ENCODE measurements at places on chromosomes 2 and 18. TPM values are rescaled to one million over a fixed set of nuclear protein-coding genes. Genes with fewer than 3 reads are reported as not detected.

DNA sequence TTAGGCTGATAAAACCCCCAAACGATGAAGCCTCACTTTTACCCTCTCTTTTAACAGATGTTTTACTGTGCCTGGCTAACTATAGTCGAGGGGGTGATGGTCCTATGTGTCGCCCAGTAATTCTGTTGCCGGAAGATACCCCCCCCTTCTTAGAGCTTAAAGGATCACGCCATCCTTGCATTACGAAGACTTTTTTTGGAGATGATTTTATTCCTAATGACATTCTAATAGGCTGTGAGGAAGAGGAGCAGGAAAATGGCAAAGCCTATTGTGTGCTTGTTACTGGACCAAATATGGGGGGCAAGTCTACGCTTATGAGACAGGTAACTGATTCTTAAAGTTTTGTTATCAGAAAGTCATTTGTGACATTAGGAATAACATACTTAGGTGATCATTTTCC, 20.4 kb downstream of the MSH6 start:
- no peaks in the 10 kb centered on the region for H3K4me1 ChIP-seq
- H3K36me3 ChIP-seq: peaks cover 88% of the 10 kb centered on the region
- no peak for DNase-seq
- no peak overlapping the region for H3K4me3 ChIP-seq

DNA sequence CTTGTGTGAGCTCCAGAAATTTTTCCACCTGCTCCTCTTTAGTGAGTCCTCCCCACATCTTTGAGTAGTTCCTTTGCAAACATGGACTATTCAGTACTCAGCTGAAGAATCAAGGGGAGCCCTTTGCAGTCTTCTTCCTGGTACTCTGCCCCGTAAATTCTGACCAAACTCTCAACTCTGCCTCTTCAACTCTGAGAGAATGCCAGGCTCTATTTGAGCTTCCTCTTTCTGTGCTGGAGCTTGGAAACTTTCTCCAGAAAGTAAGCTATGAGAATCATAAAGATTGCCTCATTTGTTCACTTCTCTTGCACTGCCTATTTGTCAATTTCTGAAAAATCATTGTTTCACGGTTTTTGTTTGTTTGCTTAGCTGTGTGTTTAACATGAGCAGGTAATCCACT, 7.4 kb upstream of the STAT4 start:
- H3K27me3 ChIP-seq: no peaks in the 10 kb centered on the region
- H3K36me3 ChIP-seq: no peaks in the 10 kb centered on the region
- DNase-seq: no peak
- no peak overlapping the region for H3K27ac ChIP-seq
- H3K4me3 ChIP-seq: no peak overlapping the region
- H3K4me1 ChIP-seq: peaks cover 4% of the 10 kb centered on the region

Gene SEC11C
- polyA plus RNA-seq: 137 TPM

DNA sequence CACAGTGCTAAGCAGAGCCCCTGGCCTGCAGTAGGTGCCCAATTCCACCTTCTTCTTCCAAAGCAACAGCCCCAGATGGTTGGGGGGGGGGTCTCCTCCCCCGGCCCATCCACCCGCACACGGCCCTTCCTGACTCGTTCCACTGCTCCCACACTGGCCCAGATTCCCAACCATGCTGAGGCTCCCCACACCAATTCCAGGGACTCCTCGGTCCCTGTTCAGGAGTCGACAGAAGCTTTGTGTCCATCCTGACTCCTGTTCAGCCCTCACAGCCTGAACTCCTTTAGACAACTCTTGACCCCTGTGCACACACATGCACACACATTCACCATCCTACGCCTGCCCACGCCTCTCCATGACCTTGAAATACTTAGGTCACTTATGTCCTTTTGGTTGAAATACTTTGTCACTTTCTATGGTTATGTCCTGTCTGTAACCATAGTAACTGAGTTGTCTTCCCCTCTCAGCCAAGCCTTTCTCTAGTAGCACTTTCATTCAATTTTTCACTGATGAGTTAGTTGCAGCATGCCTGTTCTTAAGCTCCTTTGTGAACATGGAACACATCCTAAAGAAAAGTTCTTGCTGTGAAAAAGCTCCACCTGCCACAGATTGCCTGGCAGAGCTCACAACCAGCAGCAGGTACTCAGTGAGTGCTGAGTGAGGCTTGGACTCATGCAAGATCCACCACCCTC, 225.8 kb downstream of the SEPTIN10 start:
- no peaks in the 10 kb centered on the region for H3K4me1 ChIP-seq
- H3K36me3 ChIP-seq: no peaks in the 10 kb centered on the region
- no peak overlapping the region for H3K27ac ChIP-seq
- H3K27me3 ChIP-seq: no peaks in the 10 kb centered on the region

DNA sequence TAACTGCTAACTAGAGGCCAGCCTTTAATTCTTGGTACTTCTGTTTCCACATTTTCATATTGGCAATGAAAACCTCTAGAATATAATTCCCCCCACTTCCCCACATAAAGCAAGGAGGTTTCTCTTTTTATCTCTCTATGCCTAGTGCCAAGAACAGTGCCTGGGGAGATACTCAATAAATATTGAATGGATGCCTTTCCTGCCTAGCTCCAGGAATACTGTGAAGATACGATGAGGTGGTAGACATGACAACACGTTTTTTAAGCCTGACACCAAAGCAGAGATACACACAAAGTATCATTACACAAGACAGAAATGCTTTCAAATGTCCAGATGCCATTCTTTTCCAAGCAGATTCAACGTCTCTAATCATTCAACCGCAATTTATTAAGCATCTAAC, 535.5 kb downstream of the XIRP2 start:
- no peaks in the 10 kb centered on the region for H3K27me3 ChIP-seq
- no peak overlapping the region for H3K27ac ChIP-seq
- DNase-seq: no peak
- no peaks in the 10 kb centered on the region for H3K36me3 ChIP-seq

DNA sequence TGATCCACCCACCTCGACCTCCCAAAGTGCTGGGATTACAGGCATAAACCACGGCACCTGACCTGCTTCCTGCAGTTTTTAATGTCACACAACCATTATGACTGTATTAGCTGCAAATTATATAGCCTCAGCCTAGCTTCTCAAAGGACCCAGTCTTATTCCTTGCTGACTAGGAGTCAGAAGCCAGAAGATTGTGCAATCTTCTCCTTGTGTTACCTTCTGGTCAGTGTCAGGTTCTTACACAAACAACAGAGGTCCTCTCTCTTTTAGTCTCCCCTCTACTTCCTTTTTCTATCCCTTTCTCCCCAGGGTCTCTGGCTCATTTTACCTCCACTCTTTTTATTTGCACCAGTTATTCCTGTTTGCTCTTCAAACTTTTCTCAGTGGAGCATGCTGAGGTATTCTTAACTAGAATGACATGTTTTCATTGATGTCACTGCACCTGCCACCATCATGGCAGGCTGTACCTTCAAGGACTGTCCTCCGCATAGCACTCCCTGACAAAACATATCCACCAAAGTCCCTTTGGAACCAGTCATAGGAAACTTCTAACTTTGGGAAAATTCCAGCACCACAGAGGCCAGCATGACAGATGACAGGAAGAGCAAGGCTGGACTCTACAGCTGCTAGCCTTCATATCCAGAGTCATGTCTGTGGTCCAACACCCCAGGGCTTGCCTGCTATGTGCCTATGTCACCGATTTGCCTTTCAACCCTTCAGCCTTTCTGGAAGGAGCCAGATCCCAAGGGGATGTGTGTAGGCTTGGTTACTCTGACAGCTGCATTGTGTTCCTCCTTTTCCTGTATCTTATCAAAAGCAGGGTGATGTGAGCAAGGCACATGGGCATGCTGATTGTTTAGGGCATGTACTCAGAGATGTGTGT, 45.2 kb upstream of the EPC2 start:
- no peak for DNase-seq
- H3K27me3 ChIP-seq: no peaks in the 10 kb centered on the region
- no peaks in the 10 kb centered on the region for H3K36me3 ChIP-seq

DNA sequence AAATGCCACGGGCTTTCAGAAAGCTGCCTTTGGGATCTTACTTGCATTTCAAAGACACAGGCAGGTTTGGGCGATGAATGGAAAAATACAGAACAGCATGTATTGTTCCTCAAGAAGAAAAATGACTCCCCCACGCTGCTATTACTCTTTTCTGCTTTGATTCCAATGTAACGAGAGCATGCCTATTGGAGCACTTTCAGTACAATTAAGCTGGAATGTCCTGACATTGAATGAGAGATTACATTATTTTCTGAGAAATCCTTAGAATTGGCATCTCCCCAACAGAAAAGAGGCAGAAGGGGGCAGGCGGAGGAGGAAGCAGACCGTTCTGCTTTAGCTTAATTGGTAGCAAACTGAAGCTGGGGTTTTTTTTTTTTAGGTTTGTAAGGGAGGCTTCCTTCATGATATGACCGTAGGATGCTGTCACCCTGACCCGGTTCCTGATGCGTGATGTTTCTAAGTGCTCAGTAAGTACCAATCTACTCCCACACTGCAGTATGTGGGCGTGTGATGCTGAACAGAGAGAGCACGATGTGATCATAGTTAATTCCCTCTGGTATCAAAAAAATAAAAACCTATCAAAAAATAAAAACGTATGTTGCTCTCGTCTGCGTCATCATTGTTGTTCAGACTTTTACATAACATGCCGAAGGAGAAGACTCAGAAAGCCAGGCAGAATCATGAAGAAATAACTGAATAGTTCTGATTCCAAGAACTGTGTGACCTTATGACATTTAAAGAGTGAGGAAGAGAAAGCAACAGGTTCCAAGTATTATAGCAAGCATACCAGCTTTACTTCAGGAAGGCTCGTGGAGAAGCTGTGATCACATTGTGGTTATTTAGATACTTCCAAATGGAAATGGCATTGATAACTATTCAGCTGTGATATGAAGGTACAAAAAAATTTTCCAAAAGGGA, 40.5 kb downstream of the LONRF2 start:
- H3K36me3 ChIP-seq: no peaks in the 10 kb centered on the region
- no peak overlapping the region for H3K4me3 ChIP-seq
- DNase-seq: no peak
- no peaks in the 10 kb centered on the region for H3K27me3 ChIP-seq

Data from naive thymus-derived CD4-positive, alpha-beta T cell (primary cell).